HT-29 (cell line): ENCODE measurements at places on chromosomes 2 and 18. TPM values are rescaled to one million over a fixed set of nuclear protein-coding genes. Genes with fewer than 3 reads are reported as not detected.

FAP gene
- not detected in 2 replicates for total RNA-seq

POTEE gene
- total RNA-seq: 0.18 and 0.20 TPM in 2 replicates

ACMSD gene
- total RNA-seq: not detected in 2 replicates

UCN gene
- 4.9 and 5.6 TPM in 2 replicates for total RNA-seq

DOK6 gene
- not detected in 2 replicates for total RNA-seq

SRSF7 gene
- total RNA-seq: 124 and 133 TPM in 2 replicates

SLC30A3 gene
- total RNA-seq: not detected in 2 replicates

NETO1 gene
- not detected in 2 replicates for total RNA-seq

C2orf81 gene
- 3.2 and 3.9 TPM in 2 replicates for total RNA-seq

DNA sequence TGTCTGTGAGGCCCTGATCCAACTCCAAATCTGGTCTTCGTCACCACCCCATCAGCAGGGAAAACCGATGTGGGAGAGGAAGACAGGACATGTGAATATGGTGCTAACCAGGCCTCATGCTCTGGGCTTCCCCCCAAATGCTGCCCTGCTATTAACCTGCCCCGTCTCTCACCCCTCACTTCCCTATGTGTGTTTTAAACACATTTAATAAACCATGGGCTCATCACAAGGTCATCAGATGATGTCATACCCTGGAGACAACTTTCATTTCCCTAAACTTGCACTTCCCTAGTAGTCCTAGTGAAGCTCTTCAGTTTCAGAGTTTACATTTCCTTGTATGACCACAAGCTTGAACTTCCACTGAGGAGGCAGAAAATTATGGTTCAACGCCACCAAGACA lies 49.9 kb downstream of the CD8B2 start:
- DNase-seq: no peak

- DNase-seq: no peak
These were observed 44.7 kb upstream of the VPS54 start for GRCh38 chr2:64063924-64064331.

- DNase-seq: peak; percentile 75
These were observed 1.9 kb downstream of the PER2 start for GRCh38 chr2:238286551-238286950.

DNA sequence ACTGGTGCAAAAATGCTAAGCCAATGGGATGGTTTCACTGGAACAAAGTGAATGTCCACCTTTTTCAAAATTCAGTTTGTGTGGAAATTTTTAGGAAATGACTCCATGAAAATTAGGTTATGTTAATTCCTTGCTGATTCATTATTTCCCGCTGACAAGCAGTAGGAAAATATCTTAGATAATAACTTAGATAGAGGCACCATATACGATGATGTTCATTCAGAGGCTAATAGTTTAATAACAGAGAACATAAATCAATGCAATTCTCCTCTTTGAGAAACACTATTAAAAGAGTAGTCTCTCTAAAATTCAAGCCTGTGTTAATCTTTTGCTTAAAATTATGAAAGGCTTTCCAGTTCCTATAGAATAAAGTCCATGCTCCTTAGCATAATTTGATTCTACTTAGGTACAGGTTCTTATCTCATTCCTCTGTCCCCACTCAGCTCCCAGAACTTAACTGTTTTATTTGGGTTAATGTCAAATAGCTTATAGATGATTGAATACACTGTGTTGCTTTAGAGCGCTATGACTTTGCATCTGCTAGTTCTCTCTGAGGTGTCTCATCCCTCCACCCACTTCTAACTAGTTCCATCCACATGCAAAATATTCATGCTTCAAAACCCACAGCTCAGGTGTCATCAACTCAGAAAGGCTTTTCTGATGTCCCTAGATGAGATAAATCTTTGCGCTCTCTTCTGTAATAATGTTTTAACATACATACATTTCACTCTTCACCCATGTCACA lies 503.6 kb downstream of the ERBB4 start:
- no peak for DNase-seq

DNA sequence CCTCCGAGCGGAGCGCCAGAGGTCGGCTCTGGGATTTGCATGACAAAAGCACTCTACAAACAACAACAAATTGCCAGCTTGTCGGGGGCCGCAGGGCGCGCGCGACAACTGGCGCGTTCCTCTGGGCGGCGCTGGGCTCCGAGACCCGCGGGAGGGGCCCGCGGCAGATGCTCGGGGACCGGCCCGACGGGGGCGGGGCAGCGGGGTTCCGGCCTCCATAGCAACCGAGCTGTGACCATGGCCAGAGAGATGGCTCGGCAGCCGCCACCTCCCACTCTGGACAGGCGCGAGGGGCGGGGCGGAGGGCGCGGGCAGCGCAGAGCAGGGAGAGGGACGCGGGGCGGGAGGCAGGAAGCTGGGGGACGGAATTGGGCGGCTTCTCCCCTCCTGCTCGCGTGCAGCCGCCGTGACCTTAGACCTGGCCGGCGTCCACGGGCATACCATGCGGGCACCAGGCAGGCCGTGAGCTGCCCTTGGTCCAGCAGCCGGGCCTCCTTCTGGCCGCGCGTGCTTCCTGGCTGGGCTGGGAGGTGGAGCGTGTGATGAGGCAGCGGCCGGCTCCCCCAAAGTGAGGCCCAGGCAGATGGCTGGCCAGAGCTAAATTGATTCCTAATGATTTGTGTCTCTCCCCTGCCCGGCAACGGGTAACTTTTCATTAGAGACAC lies 171.5 kb downstream of the CELF4 start:
- no peak for DNase-seq

- DNase-seq: no peak
These were observed 24.3 kb downstream of the GALNT1 start for GRCh38 chr18:35605686-35606417.

DNA sequence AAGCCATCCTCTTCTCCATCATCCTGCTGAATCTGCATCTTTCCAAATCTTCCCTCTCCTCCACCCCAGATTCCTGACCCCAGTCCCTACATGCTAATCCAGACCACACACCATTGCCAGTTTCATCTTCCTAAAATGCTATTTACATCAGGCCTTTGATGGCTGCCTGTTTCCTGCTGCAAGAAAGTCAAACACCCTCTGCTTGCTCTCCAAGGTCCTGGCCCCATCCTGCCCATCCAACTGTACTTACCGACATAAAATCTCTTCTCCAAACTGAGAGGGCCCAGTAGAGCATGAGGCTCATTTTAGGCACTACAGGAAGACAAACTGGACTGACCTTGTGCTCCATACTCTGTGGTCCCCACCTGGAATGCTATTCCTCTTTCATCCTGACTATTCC lies 19.0 kb downstream of the ALK start:
- DNase-seq: no peak

DNA sequence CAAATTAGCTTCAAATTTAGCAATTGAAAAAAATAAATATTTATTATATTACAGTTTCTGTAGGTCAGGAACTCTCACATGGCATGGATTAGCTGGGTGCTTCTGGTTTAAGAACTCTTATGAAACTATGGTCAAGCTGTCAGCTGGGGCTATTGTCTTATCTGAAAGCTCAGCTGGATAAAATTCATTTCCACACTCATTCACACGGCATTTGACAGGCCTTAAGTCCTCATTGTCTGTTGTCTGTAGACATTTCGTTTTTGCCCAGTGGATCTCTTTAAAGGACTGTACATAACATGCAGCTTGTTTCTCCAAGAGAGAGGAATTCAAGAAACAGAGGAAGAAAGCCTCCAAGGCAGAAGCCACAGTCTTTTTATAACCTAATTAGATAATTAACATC lies 1556.8 kb upstream of the SLC39A10 start:
- no peak for DNase-seq
